Fibroblast of lung (primary cell): ENCODE measurements at places on chromosomes 16 and 17. TPM values are rescaled to one million over a fixed set of nuclear protein-coding genes. Genes with fewer than 3 reads are reported as not detected.

LGALS9C gene
- total RNA-seq = not detected in 2 replicates

- peak; percentile 29 for DNase-seq
Measured at GRCh38 chr16:50152351-50152806, 727 bp upstream of the TENT4B start.

- peak; percentile 90 for DNase-seq
Measured at GRCh38 chr17:63675607-63676546, 24.0 kb downstream of the LIMD2 start.

DNA sequence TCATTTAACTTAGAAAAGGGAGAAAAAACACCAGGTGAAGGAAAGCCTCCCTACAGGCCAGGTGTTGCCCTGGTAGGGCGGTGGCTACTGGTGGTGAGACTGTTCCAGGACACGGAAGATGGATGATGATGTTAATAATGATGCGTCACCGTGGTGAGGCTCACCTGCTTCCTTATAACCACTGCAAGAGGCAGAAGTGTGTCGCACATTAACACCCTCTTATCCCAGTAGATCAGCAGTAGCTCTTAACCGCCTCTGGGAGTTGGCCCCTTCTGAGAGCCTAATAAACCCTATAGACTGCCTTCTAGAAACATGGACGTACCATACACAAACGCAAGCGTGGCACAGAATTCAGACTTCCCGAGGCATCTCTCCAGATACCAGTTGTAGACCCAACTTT lies 7.8 kb downstream of the BFAR start:
- DNase-seq = no peak

GRCh38 chr17:75783069-75783783 lies 1.4 kb upstream of the UNK start:
- DNase-seq = peak; percentile 45
